ENCODE measurements at places on chromosomes 16 and 17.

GRCh38 chr16:23523321-23523720, 13.0 kb upstream of the GGA2 start:
- DNase-seq, result no peak

- no peak for DNase-seq
These were observed 275.3 kb downstream of the PARN start for GRCh38 chr16:14354561-14355351.

GRCh38 chr17:82228842-82229697, at the start of gene SLC16A3:
SLC16A3 (plus strand) TSS chr17:82229042; CDS start chr17:82236009, 6,967 bp downstream.
- peak; percentile 84 for DNase-seq

DNA sequence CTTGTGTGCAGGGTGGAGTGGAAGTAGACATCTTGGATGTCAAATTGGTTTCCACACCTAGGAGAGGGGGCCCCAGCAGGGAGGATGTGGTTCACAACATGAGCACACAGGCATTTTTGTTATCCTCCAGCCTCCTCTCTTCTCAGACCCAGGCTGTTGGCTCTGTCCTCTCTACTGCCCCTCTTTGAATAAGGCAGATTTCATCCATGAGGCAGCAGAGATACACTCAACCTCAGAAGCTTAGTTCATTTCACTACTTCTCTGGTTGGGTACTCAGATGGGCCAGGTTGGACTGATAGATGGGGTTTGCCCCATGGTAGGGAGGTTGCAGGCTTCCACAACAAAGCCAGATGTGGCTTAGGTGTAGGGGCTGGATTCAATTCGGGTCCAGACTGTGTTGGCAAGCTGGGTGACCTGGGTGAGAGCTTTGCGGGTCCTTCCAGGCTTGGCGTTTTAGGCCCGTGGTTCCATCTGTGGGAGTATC, 22.2 kb upstream of the NFATC3 start:
- DNase-seq, result no peak
